ENCODE measurements at places on chromosomes 2 and 18. TPM values are rescaled to one million over a fixed set of nuclear protein-coding genes. Genes with fewer than 3 reads are reported as not detected.

The SF3B1 gene
- total RNA-seq, result 339 TPM

The UGT1A6 gene
- total RNA-seq, result not detected

The ANKRD30B gene
- total RNA-seq, result not detected

The RIT2 gene
- not detected for total RNA-seq

The CFAP210 gene
- total RNA-seq, result not detected

The SIGLEC15 gene
- total RNA-seq, result not detected

Data from activated naive CD4-positive, alpha-beta T cell treated with anti-CD3 and anti-CD28 coated beads, Interleukin-2, amount 10 ng/mL, durations not matched to agents 5 hours and 36 hours (primary cell).